Activated CD8-positive, alpha-beta memory T cell treated with anti-CD3 and anti-CD28 coated beads for 1 hour (primary cell): ENCODE measurements at places on chromosomes 2 and 18.

DNA sequence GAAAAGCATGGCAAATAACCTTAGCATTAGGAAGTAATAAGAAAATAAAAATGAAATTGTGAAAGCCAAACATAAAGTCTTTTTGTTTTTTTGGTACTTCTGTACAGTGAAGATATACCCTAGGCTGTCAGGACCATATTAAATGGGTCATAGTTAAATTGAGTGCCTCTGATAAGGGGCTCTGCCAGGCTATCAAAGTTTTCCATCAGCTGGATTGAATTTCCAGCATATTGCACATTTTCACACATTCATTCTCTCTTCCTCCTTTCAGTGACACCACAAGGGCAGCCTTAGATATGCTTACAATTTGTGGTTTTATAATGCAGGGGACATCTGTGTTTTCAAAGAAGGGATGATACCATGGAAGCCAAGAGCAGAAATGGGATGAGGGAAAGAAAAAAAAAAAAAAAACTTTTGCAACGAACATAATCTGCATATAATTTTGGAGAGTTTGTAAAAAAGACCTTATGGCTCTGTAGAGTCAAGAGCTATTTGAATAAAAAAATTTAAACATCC lies 109.3 kb upstream of the LYPD1 start:
- DNase-seq: no peak

DNA sequence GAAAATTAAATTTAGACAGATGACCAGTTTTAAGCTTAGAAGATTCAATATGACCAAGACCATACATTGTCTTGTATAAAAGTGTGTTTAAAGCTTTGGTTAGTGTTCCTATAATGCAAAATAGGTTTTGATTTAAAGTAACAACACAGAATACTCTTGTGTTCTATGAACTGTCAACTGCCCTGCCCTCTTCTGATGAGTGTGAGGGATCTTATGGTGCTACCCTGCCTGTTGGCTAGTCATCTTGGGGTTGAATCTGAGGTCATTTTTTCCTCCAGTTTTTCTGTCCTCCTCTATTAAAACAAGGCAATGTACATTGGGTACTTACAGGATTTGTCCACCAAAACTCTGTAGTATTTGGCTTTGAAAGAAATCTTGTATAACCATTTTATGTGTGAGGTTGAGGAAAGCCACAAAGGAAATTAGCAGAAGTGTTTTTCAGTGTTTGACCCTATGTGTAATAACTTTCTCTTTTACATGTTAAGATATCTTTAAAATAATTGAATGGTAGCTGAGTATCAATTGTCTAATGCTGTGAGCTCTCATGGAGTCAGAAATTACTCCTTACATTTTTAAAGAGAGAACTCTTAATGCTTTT lies 129.1 kb downstream of the SPTBN1 start:
- no peak for DNase-seq

DNA sequence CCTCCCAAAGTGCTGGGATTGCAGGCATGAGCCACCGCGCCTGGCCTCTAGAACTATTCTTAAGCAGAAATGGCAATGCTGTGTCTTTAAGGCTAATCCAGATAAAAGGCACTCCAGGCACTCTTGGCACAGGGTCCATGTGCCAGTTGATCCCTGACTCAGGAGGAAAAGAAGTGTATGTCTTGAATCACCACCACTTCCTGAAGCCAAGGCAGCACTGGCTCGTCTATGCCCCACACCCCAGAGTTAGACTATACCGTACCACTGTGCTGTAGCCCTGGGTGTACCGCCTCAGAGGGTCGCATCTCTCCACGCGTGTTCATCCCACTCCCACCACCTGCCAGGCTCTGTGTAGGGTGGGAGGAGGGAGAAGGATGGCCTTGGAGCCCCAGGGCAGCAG lies 9.0 kb downstream of the TNFRSF11A start:
- no peak for DNase-seq

- no peak for DNase-seq
These were observed 22.4 kb upstream of the KCNK3 start for GRCh38 chr2:26670171-26670570.

DNA sequence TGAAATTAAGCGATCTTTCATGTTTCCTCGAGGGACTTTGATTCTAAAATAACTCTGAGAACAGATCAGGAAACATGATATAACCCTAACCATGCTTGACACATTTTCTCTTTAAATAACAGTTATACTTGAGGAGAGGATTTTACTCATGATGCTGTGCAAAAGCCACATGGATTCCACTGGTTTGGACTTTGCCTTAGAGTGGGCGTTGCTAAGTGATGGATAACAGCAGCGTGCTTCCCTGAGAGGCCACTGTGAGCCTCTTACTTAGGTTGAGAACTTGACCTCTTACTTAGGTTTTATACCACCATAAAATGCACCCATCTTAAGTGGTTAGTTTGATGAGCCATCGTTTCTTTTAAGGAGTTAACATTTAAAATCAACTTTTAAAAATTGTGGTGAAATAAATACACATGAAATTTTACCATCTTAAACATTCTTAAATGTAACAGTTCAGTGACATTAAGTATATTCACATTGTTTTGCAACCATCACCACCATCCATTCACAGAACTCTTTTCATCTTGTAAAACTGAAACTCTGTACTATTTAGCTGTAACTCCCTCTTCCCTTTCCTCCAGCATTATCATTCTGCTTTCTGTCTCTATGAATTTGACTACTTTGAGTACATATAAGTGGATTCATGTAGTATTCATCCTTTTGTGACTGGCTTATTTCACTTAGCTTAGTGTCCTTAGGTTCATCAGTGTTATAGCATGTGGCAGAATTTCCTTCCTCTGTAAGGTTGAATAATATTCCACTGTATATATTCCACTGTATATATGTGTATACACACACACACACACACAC lies 22.6 kb downstream of the ANXA4 start:
- DNase-seq: no peak

GRCh38 chr18:68427951-68428401 lies 286.9 kb downstream of the TMX3 start:
- no peak for DNase-seq
